ENCODE measurements at places on chromosomes 4 and X.

DNA sequence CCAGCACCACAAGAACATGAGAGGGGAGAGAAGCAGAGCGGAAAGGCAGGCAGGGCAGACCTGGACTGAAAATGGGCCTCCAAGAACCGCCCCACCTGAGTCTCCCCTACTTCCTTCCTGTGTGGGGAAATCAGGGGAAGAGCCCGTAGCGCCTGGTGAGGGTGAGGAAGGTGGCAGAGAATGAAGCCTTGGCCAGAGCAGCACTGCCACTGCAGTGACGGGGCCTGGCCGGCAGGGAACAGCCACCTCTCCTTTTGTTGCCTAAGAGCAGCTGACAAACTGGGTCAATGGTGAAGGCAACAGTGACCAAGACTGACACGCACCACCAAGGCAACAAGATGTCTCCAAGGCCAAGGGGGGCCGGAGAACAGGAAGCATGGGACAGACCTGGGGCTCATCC is 58.4 kb upstream of the CBR4 start:
- peaks cover 6% of the 10 kb centered on the region for H3K4me1 ChIP-seq
- H3K27me3 ChIP-seq = no peaks in the 10 kb centered on the region
- no peaks in the 10 kb centered on the region for H3K36me3 ChIP-seq
- no peak overlapping the region for H3K27ac ChIP-seq
- no peak for DNase-seq

GRCh38 chr4:4859325-4859798 is at the start of gene MSX1:
Gene MSX1, plus strand, starts transcription at chr4:4859665. Its CDS starts 235 bp downstream, at chr4:4859900.
- H3K36me3 ChIP-seq = peaks cover 8% of the 10 kb centered on the region
- DNase-seq = peak; percentile 32
- H3K27me3 ChIP-seq = peaks cover 53% of the 10 kb centered on the region
- peak within 1 kb of the TSS; percentile 75 for H3K27ac ChIP-seq
- H3K4me3 ChIP-seq = peak within 1 kb of the TSS; percentile 60

DNA sequence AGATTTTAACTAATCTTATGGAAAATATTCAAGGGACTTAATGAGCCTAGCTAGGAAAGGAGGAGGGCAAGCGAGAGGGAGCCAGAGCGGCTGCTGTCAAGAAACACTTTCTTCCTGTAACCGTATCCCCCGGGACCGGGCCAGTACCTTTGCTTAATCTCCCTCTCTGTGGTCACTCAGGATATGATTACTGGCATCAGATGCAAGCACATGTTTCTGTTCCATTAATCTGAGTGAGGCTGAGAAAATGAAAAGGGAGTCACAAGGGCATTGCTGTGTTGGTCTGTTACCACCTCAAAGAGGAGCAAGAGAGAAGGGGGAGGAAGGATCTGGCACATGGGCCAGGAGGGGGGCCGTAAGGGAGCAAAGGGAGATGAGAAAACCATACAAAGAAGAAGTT is 356.7 kb upstream of the GATB start:
- H3K27ac ChIP-seq = peak overlapping the region; percentile 91
- H3K4me3 ChIP-seq = no peak overlapping the region
- H3K27me3 ChIP-seq = no peaks in the 10 kb centered on the region
- DNase-seq = no peak
- H3K36me3 ChIP-seq = peaks cover 22% of the 10 kb centered on the region

GRCh38 chrX:117707948-117708743 is 408.5 kb downstream of the KLHL13 start:
- no peaks in the 10 kb centered on the region for H3K36me3 ChIP-seq
- no peaks in the 10 kb centered on the region for H3K4me1 ChIP-seq
- H3K4me3 ChIP-seq = no peak overlapping the region
- DNase-seq = no peak

GRCh38 chr4:82591592-82591991 is 29.8 kb upstream of the TMEM150C start:
- H3K27me3 ChIP-seq = peaks cover 16% of the 10 kb centered on the region
- no peak overlapping the region for H3K4me3 ChIP-seq
- no peak overlapping the region for H3K27ac ChIP-seq
- no peaks in the 10 kb centered on the region for H3K36me3 ChIP-seq
